ENCODE measurements at places on chromosomes 16 and 17.

DNA sequence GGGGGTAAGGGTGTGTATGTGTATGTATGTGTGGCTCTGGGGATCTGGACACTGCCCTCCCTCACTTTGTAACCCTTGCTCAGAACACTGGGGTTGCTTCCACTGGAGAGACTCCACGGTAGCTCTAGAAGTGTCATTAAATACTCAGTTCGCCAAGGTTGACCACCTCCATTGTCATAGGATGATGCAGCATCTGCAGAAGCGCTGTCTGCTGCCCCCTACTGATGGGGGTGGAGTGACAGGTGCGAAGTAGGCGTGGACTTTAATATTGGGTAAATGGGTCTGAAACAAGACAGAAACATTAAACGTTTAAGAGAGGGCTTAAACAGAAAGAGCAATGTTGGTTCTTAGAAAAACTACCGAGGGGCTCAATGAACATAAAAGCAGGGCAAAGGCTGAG is 35.5 kb upstream of the STAC2 start:
- DNase-seq = no peak

DNA sequence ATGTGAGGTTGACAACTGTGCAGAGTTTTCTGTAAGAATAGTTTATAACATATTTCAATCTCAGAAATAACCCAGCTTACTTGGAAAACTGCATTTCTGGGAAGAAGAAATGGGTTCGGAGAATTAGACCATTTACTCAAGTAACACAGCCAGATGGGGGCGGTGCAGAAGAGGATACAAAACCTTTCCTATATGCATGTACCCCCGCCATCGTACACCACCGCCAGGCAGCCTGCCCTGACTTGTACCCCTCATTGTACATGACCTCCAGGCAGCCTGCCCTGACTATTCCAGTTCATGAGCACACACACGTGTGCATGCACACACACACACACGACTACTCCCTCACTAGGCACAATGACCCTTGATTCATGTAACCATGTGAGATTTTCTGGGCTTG is 154.0 kb downstream of the C16orf78 start:
- no peak for DNase-seq

- no peak for DNase-seq
These were observed 1.1 kb downstream of the ZNF423 start for GRCh38 chr16:49854796-49855203.

- no peak for DNase-seq
These were observed 16.4 kb downstream of the PLCD3 start for GRCh38 chr17:45115871-45116270.

Data from PC-9 (cell line).